ENCODE measurements at places on chromosomes 5 and 9. TPM values are rescaled to one million over a fixed set of nuclear protein-coding genes. Genes with fewer than 3 reads are reported as not detected.

NOL8 gene
- 11.3 TPM for polyA plus RNA-seq

SH3TC2 gene
- polyA plus RNA-seq: 0.34 TPM

PTGDS gene
- polyA plus RNA-seq: 0.31 TPM

IRX1 gene
- not detected for polyA plus RNA-seq

CENPK gene
- 14.3 TPM for polyA plus RNA-seq

LPAR1 gene
- not detected for polyA plus RNA-seq

REEP2 gene
- polyA plus RNA-seq: 9.2 TPM

ESM1 gene
- not detected for polyA plus RNA-seq

DIAPH1 gene
- polyA plus RNA-seq: 33.2 TPM

C5orf63 gene
- polyA plus RNA-seq: 7.9 TPM

TMEM171 gene
- 0.12 TPM for polyA plus RNA-seq

PLAC8L1 gene
- 0.29 TPM for polyA plus RNA-seq

HSPB3 gene
- not detected for polyA plus RNA-seq

SPINK13 gene
- polyA plus RNA-seq: not detected

PCDHB3 gene
- 0.31 TPM for polyA plus RNA-seq

TMEM38B gene
- polyA plus RNA-seq: 13.4 TPM

CCL28 gene
- polyA plus RNA-seq: 0.03 TPM

OLFM1 gene
- not detected for polyA plus RNA-seq

AK8 gene
- polyA plus RNA-seq: 0.09 TPM

CEL gene
- polyA plus RNA-seq: 0.81 TPM

COL23A1 gene
- polyA plus RNA-seq: not detected

PRDM9 gene
- polyA plus RNA-seq: not detected

QRFP gene
- not detected for polyA plus RNA-seq

MOB3B gene
- polyA plus RNA-seq: 0.03 TPM

WDR38 gene
- not detected for polyA plus RNA-seq

NTNG2 gene
- polyA plus RNA-seq: not detected

All from HepG2 (cell line).